ENCODE measurements at places on chromosomes 5 and 9.

GRCh38 chr9:136696502-136696901, 9.2 kb upstream of the AGPAT2 start:
- DNase-seq: no peak

DNA sequence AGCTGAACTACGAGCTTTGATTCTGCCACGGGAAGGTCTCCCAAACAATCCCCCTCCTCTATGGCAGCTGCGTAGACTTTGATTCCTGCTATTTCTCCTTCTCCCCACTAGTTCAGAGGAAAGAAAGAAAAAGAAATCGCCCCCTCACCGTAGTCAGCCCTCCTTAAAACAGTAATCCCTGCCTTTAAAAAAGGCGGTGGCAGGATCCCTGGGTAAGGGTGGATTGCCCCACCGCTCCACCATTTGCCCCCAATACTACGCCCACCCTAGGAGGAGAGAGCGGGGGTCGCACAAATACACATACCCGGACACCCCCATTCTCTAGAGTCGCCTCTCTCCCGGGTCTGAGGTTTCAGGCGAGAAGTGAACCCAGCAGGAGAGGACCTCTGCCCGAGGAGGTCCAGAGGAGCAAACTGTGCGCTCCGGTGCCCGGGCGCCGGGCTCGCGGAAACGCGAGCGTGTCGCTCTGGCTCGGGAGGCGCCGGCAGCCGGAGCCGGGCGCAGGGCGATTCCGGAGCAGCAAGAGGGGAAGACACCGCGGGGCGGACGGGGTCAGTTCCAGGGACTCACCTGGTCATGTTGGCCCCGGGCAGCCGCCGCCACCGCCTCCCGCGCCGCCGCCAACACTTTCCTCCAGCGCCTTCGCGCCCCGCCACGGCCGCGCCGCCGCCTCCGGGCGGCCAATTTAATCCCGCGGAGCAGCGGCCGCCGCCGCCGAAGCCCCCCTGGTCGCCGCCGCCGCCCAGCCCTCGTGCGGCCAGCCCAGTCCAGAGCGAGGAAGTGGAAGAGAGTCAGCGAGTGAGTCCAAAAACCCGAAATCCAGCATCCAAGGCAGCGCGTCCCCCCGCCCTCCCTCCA, 1057.7 kb upstream of the DMAC1 start:
- no peak for DNase-seq

GRCh38 chr5:160692271-160692670, 159.7 kb downstream of the ATP10B start:
- no peak for DNase-seq

- DNase-seq: no peak
Observed at GRCh38 chr5:122322801-122323548, 10.9 kb downstream of the SNCAIP start.

DNA sequence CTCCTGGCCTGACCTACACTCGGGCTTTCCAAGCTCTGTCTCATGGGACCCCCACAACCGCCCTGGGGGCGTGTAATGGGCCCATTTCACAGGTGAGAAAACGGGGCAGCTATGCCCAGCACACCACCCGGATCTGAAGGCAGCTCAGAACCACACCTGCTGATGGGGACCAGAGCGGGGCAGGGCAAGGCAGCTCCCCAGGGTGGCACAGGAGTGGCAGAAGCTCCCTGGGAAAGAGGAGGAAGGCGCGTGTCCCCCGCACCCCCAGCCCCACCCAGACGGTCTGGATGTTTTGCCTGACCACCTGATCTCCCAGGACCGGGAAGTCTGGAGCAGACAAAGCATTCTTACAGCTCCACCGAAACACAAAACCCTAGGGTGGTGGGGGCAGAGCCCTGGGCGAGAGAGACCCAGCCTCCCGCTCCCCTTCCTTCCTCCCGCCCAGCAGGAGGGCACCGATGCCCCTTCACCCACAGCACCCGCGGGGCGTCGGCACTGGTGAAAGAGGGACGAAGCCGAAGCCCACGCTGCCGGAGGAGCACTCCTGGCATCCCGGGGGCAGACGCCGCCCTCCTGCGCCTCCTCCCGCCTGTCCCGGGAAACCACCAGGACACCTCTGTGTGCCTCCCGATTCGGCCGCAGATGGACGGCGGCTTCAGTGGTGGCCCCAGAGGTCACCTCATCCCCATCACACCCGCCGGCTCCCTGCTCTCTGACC, 14.5 kb downstream of the NOTCH1 start:
- no peak for DNase-seq

DNA sequence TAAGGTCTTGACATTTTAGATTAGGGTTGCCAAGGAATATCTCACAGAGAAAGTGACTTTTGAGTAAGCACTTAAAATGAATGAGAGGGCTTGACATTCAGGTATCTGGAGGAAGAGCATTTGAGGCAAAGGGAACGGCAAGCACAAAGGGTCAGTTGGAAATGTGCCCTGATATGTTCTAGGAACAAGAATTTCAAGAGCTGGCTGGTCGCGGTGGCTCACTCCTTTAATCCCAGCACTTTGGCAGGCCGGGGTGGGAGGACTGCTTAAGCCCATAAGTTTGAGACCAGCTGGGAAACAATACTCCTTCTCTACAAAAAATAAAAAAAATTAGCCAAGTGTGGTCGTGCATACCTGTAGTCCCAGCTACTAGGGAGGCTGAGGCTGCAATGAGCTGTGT, 16.5 kb downstream of the KIAA1958 start:
- no peak for DNase-seq
